ENCODE measurements at places on chromosomes 16 and 17. TPM values are rescaled to one million over a fixed set of nuclear protein-coding genes. Genes with fewer than 3 reads are reported as not detected.

PRCD gene
- 4.3 TPM for total RNA-seq

RDM1 gene
- not detected for total RNA-seq

ITGAD gene
- not detected for total RNA-seq

GFAP gene
- 4.2 TPM for total RNA-seq

CDK5RAP3 gene
- total RNA-seq = 50.8 TPM

NME4 gene
- 89.2 TPM for total RNA-seq

LYRM9 gene
- total RNA-seq = 7.0 TPM

TMEM94 gene
- total RNA-seq = 56.8 TPM

ZG16B gene
- 0.37 TPM for total RNA-seq

PRDM7 gene
- not detected for total RNA-seq

MMP25 gene
- 2.8 TPM for total RNA-seq

UBFD1 gene
- 73.8 TPM for total RNA-seq

KRTAP2-3 gene
- not detected for total RNA-seq

GRCh38 chr17:71208111-71208704 lies 912.6 kb upstream of the SOX9 start:
- DNase-seq = no peak

DNA sequence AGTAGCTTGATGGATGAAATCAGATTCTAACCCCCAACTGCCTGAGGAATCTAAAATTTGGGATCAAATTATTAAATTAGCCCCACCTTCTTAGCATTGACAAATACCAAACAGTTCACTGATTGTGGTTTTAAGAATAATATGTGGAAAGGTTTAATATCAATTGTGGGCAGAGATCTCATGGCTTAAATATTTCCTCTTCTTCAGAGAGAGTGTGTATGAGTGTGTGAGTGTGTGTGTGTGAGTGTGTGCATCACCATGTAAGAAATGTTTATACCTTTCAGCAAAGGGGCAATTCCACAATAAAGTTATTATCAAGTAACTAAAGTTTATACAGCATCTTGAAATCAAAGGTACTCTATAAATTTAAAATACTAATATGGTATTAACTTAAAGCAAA lies 3.2 kb downstream of the SMURF2 start:
- DNase-seq = no peak

GRCh38 chr16:66274335-66275110 lies 92.0 kb upstream of the CDH5 start:
- DNase-seq = no peak

GRCh38 chr17:75832652-75833400 lies 11.4 kb downstream of the UNC13D start:
- DNase-seq = no peak

- no peak for DNase-seq
These were observed 225.7 kb downstream of the UTP18 start for GRCh38 chr17:51486091-51486490.

DNA sequence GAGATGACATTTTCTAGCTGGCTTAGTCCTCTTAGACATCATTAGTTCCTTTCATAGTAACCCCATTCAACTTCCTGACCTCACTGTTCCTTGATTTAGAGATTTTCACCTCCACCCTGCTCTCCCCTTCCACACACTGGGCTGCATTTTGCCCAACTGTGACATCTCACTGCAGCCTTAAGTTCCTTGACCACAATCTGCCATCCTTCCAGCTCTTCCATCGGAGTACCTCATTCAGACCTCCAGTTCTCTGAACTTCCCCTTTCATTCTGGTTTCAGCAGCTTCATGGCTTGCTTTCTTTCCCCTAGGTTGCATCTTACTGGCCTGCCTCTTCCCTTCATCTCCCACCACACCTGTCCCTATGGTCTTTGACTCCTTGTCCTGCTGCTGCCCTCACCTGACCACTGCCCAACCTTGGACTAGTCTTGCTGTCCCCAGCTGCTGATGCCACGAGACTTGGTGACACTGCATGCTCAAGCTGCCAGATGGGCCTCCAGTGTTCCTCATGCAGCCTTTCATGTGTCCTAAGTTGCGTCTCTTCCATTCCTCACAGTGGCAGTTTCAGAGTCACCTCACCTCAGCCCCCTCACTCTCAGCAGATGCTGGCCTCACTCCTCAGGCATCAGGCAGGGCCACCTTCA lies 40.8 kb downstream of the NUP88 start:
- no peak for DNase-seq

GRCh38 chr17:65171752-65172151 lies 34.6 kb downstream of the RGS9 start:
- DNase-seq = no peak

GRCh38 chr16:2437032-2437790 lies 8.0 kb downstream of the CCNF start:
- no peak for DNase-seq

DNA sequence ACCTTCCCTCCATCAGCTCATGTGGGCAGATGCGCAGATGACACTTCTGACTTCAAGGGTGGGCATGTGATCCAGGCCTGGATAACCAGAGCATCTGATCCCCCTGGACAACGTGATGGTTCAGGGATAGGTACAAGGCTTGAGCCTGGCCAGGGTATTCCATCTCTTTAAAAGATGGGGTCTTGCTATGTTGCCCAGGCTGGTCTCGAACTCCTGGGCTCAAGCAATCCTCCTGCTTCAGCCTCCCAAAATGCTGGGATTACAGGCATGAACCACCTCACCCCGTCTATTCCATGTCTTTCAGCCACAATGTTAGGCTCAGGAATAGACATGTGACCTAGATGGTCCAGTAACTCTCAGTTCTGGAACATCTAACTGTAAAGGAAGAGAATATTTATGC lies 20.8 kb downstream of the CRYM start:
- DNase-seq = no peak

DNA sequence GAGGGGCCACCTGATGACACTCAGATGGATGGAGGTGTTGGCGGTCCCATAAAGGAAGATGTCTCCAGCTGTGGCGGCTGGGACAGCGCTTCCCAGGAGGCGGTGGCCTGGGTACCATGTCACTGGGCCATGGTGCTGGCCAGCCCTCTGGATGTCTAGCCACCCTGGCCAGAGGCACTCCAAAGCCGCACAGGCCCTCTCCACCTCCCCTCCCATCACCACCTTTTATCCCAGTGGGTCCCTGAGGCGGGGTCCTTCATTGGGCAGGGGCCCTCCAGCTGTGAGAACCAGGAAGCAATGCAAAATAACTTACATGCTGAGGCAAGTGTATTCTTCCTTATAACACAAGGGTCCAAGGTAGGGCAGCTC lies 23.1 kb downstream of the RAB11FIP4 start:
- no peak for DNase-seq

- no peak for DNase-seq
These were observed 5.1 kb downstream of the TTYH2 start for GRCh38 chr17:74218436-74218835.

GRCh38 chr17:78343187-78343542 lies 16.7 kb downstream of the SOCS3 start:
- peak; percentile 85 for DNase-seq

- DNase-seq = no peak
These were observed 17.4 kb downstream of the TMC6 start for GRCh38 chr17:78111016-78111726.

DNA sequence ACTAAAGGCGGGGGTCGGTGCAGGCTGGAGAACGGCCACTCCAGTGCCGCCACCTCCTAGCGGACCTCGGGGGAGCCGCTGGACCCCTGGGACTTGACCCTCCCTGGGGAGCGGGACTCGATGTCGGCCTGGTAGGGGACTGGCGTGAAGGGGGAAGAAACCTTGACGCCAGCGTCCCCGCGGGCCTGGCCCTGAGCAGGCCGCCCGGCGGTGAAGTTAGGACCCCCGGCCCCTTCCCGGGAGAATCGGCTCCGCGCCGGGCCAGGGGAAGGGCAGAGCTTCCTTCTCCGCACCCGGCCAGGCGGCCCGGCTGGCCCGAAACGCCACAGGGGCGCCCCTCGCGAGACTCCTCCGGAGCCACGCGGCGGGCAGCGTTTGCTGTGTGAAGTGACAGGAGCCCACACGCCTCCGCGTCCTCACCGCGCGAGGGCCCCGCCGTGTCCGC lies 389 bp downstream of the DUS1L start:
- DNase-seq = peak; percentile 57

- DNase-seq = peak; percentile 48
These were observed 2.2 kb downstream of the CRISPLD2 start for GRCh38 chr16:84821728-84822689.

DNA sequence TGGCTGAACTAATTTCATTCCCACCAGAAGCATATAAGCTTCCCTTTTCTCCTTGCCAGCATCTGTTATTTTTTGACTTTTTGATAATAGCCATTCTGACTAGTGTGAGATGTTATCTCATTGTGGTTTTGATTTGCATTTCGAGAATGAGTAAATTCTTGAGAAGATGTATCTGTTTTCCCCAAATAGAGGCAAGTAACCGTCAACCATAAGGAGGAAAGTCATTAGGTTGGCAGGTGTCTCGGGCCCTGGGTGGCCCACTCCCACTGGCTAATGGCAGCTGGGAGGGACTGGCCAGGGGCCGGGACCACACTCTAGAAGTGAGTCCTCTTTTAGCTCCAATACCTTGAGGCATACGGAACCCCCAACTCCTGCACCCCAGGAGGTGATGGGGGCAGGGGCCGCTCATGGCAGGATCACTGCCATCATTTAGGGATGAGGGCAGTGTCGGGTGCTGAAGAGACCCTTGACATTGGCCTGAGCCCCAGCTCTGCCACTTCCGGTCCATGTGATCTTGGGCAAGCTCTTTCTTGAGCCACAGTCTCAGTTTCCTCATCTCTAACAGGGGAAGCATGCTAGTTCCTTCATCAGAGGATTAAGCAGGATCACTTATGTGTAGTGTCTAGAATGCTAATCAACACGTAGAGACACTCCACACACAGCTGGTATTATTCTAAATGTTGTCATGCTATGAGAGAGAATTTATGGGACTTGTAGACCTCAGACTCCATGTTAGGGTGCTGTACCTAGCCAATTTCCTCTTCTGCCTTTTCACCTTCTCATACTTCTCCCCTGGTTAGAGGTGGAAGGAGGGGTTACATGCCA lies 44.3 kb downstream of the RGS9 start:
- no peak for DNase-seq

DNA sequence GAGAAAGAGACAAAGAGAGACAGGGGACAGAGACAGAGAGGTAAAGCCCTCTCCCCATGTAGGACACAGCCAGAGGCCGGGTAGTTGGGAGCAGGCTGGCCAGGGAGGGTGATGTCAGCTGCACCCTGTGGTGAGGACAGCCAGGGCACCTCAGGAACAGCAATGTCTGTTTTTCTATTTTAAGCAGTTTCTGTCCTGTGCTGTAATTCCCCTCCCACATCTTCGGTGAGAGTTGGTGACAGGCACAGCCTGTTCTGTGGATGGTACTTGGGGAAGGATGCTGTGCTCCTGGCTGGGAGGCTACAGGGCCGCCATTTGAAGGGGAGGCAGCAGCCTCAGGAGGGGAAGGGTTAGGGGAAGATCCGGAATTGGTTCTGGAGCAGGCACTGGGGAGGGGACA lies 163.5 kb downstream of the SDK2 start:
- DNase-seq = peak; percentile 76

DNA sequence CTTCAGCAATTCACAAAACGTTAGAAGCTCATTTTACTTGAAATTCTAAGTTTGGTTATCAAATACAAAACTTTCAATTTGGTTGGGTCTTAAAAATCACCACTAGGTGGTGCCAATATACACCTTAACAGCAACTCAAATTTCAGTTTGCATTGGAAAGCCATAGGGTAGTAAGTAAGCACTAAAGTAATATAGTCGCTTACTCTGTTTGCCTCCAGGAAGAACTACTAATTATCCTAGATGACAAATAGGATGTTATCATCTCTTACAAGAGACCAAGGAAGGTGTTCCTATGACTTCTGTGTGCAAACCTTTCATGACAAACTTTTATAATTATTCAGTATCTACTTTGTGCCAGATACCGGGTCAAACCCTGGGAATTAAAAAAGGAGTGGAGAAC lies 93.3 kb downstream of the MYO1D start:
- DNase-seq = no peak

DNA sequence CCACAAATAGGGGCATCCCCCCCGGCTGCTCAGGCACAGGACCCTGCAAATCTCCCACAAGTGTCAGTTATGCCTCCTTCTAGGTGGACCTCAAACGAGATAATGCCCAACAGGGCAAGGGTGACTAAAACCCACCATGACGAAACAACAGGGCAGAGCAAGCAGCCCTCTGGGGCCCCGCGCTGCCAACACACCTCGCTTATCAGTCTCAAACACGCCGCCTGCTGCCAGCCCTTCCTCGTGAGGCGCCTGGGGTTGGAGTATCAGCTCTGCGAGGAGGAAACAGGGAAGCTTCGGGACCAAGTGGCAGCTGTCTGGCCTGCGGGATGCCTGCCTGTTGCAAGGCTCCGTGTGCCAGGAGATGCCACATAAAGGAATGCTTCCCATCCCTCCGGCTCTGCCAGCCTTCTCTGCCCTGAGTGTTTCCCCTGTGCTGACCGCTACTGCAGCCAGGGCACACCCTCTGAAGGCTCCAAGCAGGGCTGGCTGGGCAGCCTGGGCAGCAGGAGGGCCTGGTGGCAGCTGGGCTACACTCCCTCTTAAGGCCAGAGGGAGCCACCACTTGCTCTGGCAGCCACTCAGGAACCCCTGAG lies 2.5 kb downstream of the SMIM5 start:
- DNase-seq = peak; percentile 82

DNA sequence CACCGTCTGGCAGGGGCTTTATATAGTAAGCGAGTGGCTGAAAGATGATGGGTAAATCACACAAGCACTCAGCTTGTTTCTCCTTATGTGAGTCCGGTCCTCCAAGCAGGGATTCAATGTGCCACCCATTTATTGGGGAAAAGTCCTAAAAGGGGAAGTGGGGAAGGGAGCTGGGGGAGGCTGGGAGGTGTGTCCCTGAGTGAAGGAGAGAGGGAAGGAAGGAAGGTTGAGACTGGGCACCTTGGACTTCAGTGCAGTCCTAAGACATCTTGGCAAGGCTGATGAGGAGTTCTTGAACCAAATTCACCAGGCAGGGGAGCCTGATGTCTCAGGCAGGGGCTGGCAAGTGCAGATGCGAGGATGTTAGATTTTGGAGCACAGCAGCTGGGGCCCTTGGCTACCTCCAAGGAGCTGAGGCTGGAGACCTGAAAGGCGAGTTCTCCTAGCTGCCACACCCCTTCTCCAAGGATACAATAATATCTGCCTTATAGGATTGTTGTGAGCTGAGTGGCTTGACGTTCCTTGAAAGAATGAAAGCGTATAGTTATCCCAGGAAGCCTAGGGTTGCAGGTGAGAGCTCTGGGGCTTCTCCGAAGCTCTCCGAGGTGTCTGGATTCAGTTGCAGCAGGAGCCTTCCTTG lies 23.0 kb upstream of the CYLD start:
- no peak for DNase-seq

GRCh38 chr16:64738321-64738960 lies 383.4 kb downstream of the CDH11 start:
- no peak for DNase-seq

- no peak for DNase-seq
These were observed 12.0 kb downstream of the PHB1 start for GRCh38 chr17:49402706-49403105.

- DNase-seq = peak; percentile 95
These were observed 77.1 kb downstream of the USP31 start for GRCh38 chr16:23072084-23072599.

DNA sequence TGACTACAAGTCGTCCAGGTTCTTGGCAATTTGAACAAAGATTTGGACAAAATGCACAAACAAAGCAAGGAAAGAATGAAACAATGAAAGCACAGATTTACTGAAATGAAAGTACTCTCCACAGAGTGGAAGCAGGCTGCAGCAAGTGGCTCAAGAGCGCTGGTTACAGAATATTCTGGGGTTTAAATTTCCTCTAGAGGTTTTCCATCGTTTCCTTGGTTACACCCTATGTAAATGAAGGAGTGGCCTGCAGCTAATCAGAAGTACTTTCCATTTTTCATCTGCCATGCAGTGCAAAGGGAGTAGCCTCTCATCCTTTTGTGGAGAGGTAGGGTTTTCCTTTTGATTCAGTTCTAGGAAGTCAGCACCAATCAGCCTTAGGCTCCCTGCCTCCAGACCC lies 11.8 kb downstream of the STXBP4 start:
- DNase-seq = no peak

Data from left ventricle myocardium superior (tissue), 1 donor.